ENCODE measurements at places on chromosomes 3 and 15. TPM values are rescaled to one million over a fixed set of nuclear protein-coding genes. Genes with fewer than 3 reads are reported as not detected.

Gene CADM2
- 15.7 TPM for total RNA-seq

- no peak for DNase-seq
Observed at GRCh38 chr3:57141719-57142410, 23.3 kb downstream of the IL17RD start.

- no peak for DNase-seq
Observed at GRCh38 chr15:50234764-50235163, 30.8 kb downstream of the HDC start.

Gene TRANK1
- total RNA-seq: 0.63 TPM

DNA sequence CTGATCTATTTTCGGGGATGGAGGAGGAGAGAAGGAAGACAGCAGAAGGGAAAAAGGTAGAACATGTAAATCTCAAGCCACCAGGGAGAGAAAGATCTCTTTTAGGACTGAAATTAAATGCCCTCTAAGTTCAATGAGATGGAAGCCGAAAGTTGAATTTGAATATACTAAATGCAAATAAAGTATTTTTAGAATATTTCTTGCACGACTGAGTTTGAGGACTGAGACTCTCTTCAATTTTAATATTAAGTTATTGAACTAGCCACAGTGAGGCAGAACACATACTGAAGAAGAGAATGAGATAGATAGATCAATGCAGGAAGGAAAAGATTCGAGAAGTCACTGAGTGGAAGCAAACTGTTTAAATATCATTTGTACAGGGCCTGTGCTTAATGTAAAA is 399.9 kb upstream of the CBLB start:
- no peak for DNase-seq

- no peak for DNase-seq
Observed at GRCh38 chr3:151228666-151229040, 25.6 kb upstream of the GPR171 start.

DNA sequence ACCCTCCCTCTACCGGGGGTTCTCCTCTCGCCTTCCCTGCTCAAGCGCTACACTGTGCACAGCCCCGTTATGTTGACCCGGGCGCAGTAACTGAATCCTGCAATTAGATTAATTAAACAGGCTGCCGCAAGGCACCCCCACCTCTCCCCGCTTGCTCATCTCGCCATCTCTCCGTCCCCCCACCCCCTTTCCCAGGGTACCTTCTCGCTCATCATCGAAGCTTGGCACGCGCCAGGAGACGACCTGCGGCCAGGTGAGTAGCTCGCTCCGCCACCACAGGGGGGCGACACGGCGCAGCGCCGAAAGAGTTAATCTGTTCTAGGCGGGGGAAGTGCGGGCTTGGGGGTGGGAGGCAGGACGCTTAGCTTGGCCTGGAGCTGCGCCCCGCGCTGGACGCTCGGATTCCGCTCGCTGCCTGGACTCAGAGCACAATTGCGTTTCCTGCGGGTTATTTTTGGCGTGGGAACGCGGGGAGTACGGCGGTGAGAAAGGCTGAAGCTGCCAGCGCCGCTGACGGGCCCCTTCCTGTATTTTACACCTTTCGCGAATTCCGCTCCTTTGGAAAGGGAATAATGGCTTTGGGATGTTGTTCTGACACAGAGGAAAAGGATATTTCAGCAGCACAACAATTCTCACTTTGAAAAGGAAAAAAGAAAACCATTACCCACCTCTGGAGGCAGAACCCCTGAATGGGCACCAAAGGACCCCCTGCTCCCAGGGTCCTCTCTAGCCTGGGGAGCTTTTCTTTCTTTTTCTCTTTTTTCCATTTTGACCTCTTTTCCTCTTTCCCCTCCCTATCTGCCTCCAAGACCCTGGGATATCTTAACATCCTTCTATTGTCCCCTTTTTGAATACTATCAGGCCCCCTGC is 1.5 kb downstream of the DLL4 start:
- peak; percentile 74 for DNase-seq

Gene XCR1
- not detected for total RNA-seq

DNA sequence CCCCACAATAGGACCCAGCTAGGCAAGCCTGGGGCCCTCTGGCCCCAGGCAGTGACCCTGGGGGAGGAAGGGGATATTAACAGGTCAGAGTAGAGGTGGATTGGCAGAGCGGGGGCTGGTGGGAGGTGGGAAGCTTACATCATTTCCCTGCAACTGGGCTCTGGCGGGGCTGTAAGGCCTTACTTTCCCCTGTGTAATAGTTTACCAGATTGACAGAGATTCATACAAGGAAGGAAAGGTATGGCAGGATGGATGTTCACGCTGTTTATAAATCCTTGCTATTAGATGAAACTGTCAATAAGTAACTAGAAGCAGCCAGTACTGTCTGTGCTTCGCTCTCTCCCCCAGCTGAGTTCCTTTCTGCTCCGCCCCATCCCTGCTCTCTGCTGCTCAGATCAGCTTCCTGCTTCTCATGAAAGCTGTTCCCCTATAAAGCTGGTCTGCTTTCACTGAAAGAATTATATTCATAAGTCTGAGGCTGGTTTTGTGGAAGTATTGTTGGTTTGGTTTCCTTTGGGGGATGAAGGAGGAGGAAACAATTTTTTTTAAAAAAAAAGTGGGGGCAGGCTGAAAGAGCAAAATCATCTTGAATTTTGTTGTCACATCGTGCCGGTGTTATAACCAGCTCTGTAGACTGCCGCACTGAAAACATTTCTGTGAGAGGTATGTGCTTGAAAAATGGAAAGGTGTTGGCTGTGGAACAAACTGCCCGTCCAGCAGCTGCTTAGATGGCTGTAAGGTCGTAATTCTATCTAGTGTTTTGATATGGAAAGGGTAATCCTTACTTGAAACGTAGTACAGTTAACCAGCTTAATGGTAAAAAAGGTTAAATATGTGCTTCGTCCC is 76.4 kb downstream of the BBX start:
- peak; percentile 18 for DNase-seq

DNA sequence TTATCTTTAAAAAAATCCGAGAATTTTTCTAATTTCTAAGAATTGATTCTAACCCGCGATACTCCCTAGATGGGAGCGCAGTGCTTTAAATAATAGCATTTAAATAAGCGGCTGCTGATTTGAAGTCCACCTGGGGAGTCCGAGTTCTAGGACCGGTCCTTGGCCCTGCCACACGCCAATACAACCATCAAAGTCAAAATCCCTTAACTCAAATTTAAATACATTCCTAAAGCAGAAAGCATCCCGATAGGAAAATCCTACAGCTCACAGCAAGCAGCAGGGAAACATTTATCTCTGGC is 508 bp upstream of the ECT2 start:
- no peak for DNase-seq
